ENCODE measurements at places on chromosomes 3 and 15.

GRCh38 chr15:99953886-99954285 lies 220.6 kb upstream of the LYSMD4 start:
- DNase-seq = no peak

DNA sequence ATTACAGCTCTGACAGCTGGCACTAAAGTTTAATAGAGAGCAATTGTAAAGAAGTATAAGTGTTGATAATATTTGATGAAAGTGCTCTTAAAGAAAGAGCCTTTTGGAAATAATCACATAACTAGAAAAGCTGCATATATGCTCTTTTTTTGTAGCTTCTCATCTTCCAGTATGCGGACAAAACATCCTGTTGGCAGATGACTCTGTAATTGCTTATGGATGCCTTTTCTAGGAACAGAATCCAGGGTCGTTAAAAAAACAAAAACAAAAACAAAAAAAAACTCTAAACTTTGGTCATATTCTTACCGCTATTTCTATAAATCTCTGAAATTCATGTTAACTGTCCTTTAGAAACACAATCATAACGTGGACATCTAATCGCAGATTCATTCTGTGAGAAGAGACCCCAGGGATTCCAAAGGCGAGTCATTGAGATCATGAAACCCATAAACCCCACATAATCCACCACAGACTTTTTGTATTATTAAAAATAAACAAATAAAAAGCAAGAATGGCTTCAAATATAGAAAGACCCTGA lies 109.8 kb downstream of the EPHA3 start:
- DNase-seq = no peak

- no peak for DNase-seq
These were observed 4.1 kb upstream of the HDAC11 start for GRCh38 chr3:13475871-13476590.

- no peak for DNase-seq
These were observed 104.3 kb upstream of the RASGRP1 start for GRCh38 chr15:38668898-38669391.

DNA sequence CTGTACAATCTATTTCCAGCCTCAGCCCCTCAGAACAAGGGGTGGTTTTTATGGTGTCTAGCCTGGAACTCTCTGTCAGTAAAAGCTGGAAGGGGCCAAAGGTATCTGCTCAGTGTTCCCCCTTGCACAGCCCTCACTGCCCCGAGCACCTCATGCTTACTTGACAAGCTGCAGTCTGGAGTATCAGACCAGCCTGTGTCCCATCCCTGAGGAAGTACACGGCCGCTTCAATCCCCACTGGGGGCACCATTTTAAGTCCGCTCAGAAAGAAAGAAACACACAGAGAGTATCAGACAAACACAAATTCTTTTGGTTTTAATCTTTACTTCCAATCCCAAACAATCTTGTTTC lies 32.4 kb downstream of the UMPS start:
- DNase-seq = no peak

GRCh38 chr3:195549931-195550519 lies 6.9 kb upstream of the PPP1R2 start:
- DNase-seq = no peak

DNA sequence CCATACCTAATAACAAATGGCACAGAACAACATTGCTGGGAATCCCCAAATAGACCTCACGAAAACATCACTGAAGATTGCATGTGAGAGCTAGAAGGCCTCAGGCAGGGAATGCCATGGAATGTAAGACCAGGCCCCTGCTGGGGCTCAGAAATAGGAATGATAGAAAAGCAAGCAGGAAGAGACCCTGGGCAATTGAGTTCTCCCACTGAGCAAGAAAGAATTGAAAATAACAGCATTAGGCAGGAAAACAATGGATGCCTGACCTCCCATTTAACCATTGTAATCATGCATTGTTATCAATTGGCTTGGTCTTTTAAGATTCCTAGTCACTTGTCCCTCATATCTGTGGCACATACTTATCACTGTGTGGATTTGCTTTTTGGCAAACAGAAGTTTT lies 581.6 kb downstream of the FHIT start:
- no peak for DNase-seq

DNA sequence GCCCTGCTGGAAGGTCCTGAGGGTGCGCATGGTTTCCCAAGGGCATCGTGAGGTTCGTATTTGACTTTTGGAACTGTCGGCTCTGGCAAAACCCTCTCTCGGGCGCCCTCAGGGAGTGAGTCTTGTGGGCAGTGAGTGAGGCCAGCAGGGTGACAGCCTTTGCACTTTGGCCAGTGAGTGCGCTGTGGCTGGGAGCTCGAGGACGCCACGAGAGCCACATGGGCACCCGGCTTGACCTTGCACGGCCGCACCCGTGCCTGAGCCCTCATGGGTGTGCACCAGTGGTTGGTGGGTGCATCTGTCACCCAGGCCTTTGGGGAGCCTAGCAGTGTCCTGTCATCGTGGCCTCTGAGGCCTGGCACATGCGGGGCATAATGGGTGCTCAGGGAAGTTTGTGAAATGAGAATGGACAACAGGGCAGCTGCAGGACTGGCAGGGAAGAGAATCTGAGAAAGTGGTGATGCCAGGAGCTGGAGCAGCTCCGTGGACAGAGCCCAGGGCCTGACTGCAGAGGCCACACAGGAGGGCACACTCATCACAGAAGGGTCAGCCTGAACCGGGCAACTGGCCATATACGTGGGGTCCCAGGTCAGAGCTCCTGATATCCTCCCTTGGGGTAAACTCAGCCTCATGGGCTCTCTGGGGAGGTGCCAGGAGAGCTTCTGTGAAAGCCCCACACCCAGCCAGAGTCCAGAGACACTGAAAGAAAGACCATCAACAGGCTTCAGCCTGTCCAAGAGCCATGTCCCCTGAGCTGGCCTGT lies 30.4 kb upstream of the SNRPA1 start:
- no peak for DNase-seq

GRCh38 chr3:129633751-129634481 lies 27.4 kb upstream of the PLXND1 start:
- DNase-seq = no peak

DNA sequence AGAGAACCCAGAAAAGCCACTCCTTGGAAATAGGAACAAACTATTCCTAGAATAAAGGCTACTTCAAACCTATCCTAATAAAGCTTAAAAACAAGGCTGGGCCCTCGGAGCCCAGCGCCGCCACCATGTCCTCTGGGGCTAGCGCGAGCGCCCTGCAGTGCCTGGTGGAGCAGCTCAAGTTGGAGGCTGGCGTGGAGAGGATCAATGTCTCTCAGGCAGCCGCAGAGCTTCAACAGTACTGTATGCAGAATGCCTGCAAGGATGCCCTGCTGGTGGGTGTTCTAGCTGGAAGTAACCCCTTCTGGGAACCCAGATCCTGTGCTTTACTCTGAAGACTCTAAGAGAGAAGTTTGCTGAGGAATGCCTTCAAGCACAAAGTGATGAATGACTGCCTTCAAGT lies 63.2 kb downstream of the ADAM10 start:
- DNase-seq = no peak

GRCh38 chr3:161409858-161410257 lies 38.5 kb upstream of the SPTSSB start:
- DNase-seq = no peak

DNA sequence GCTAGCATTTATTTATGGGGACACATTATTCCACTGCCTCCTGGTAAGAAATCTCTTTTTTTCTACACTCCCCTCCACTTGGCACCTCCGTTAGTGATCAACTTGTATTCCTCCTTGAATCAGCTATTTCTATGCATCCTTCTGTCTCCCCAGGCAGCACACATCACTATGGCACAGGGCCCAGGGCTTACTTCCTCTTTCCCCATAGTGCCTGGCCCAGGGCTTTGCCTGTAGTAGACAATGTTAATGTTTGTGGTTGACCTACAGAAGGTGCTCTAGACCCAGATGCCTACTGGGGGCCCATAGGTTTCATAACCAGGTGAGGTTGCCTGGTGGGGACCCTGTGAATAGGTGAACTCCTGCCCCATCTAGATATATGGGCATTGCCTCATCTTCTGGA lies 44.9 kb downstream of the EPHB1 start:
- no peak for DNase-seq

- DNase-seq = no peak
These were observed 178.1 kb downstream of the RORA start for GRCh38 chr15:61050844-61051568.

GRCh38 chr3:107294117-107294516 lies 83.1 kb upstream of the CCDC54 start:
- no peak for DNase-seq

DNA sequence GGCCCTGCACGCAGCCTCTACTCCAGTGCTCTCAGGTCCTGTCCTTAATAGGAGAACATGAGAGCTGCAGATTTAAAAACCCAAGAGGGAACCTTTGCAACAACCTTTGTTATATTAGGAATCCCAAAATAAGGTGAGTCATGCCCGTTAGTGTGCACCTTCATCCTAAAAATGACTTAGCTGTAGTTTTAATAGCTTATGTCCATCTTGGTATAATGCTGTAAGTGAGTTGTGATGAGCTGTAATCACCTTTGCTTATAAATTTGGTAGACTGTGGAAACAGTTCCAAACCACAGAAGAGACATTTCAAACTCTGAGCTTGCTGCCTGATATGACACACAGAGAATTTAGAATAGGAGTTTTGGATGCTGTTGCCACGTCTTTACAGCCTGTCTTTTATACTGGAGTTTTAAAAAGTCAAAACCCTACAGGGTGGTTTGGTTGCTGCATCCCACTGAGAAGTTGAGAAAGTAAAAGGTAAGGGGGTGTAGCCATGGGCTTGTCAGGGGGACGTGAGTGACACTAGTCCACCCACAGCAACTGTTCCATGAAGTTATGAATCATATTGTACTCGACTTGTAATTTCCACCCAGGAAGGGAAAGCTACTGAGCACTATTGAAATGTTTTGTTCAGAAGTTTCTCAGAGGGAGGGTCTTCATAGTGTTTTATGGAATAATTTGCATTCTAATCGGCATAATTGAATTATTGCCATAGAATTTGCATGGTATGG lies 27.4 kb upstream of the CD47 start:
- DNase-seq = no peak

DNA sequence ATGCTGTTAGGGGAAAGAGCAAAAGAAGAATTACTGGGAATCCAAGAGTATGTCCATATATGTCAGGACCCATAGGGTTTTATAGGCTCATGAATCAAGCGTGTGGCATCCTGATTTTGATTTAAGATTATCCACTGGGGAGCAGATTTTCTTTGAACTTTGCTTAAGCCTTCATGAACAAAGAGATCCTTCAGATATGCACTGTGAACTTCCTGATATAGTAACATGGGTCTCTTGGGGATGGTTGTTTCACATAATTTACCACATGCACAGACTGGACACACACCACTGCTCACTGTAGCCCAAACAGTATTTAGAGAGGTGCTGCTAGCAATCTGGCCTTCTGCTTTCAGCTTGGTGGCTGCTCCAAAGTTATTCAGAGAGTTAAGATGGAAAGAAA lies 200.9 kb upstream of the ZPLD1 start:
- no peak for DNase-seq

GRCh38 chr3:168205451-168205850 lies 109.7 kb upstream of the GOLIM4 start:
- no peak for DNase-seq

GRCh38 chr3:170776887-170777563 lies 93.0 kb downstream of the RPL22L1 start:
- no peak for DNase-seq

- DNase-seq = no peak
These were observed 220.3 kb downstream of the SOX2 start for GRCh38 chr3:181932039-181932438.

DNA sequence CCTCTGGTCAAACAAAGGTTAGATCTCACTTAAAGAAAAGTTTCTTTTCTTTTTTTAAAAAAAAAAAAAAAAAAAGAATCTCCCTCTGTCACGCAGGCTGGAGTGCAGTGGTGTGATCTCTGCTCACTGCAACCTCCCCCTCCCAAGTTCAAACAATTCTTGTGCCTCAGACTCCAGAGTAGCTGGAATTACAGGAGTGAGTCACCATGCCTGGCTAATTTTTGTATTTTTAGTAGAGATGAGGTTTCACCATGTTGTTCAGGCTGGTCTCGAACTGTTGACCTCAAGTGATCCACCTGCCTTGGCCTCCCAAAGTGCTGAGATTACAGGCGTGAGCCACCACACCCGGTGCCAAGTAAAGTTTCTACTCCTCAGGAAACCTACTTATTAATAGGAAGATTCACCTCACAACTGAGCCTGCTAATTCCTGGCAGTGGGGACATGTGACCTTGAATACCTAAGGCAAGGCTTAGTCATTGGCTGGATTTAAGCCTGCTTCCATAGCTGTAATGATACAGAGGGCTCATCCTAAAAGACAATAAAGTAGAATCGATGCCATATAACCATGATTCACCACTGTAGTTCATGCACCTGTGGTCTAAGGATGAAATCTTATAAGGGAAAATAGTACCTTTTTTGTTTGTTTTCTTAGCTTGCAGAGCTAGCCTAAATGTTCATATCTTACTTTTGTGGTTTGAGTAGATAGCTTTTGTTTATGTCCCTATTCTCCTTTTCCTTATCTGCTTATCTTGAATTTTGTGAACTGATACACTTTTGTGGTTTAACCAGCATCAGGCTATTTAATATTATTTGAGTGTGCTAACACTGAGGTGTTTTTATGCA lies 24.8 kb upstream of the RBMS3 start:
- no peak for DNase-seq

- no peak for DNase-seq
These were observed 51.8 kb downstream of the NSUN3 start for GRCh38 chr3:94114666-94115065.

- no peak for DNase-seq
These were observed 80.7 kb downstream of the NR2E3 start for GRCh38 chr15:71891026-71891425.

DNA sequence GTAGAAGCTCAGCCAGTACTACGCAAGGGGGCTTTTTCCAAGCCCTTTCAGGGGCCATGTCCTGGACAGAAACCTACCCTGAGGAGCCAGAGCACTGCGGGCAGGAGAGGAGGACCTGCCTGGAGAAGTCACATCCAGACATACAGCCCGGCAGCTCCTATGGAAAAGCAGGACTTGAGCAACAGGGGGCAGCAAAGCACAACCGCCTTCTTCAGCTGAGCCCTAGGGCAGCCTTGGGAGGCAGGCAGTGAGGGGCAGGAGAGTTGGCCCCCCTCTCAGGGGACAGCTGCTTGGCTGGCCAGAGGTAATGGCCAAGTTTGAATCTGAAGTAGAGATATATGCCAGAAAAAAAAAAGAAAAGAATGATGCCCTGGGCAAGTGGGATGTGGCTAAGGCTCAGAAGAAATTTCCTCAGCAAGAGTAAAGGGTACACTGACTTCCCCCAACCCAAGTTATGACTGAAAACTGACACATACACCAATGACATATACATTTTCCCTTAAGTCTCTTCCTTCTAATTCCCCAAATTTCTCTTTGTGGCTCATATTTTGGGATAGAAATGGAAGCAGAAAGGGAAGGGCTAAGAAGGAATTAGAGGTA lies 56.9 kb downstream of the CYP19A1 start:
- DNase-seq = no peak

DNA sequence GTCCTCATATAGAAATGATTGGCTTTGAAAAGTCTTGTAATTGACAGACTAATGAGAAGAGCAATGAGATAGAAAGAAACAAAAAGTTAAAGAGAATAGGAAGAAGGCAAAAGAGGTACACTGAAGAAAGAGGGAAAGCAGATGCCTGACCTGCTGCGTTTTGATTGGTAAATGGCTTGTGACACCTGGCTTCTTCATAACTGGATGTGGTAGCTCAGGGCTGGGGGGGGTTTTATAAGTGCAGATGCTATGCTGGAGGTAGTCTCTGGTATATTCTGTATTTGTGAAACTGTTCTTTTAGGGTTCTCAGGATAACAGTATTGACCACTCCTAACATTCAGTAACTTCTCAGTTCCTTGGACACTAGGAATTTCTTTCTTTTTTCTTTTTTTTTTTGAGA lies 1.4 kb downstream of the STARD9 start:
- no peak for DNase-seq

GRCh38 chr3:107662586-107662985 lies 139.8 kb downstream of the BBX start:
- no peak for DNase-seq
